ENCODE measurements at places on chromosomes 13 and 19.

DNA sequence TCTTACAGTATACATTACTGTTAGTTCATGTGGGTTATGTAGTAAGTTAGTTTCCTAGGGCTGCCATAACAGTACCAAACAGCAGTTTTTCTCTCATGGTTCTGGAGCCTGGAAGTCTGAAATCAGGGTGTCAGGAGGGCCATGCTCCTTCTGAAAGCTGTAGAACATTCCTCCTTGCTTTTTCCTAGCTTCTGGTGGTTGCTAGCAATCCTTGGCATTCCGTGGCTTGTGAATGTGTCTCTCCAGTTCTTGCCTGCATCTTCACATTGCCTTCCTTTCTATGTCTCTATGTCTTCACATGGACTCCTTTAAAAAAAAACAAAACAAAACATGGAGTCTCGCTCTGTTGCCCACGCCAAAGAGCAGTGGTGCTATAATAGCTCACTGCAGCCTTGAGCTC lies 95.4 kb downstream of the WDFY2 start:
- no peak for DNase-seq

DNA sequence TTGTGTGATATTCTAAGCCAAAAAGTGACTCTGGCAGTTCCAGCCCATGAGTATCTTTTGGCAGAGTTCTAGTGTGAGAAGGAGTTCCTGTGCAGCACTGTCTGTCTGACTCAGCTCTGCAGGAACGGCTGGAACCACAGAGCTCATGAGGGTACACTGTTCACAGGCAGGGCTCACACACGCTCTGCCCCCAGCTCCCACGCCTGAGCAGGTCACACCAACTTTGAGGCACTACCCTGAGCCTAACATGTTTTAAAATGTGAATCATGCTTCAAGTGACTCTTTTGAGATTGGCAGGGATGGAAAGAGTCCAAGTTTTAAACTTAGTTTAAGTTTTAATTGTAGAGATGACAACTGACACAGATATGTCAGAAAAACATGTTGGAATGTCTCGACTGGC lies 1203.3 kb downstream of the UQCRFS1 start:
- no peak for DNase-seq

DNA sequence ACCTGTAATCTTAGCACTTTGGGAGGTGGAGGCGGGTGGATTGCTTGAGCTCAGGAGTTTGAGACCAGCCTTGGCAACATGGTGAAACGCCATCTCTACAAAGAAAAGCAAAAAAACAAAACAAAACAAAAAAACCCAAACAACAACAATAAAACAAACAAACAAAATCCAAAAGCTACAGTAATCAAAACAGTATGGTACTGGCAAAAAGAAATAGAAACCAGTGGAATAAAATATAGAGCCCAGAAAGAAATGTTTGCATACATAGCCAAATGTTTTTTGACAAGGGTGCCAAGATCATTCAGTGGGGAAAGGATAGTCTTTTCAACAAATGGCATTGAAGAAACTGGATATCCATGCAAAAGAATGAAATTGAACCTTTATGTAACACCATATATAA lies 11.5 kb downstream of the CEACAM1 start:
- DNase-seq, result no peak

DNA sequence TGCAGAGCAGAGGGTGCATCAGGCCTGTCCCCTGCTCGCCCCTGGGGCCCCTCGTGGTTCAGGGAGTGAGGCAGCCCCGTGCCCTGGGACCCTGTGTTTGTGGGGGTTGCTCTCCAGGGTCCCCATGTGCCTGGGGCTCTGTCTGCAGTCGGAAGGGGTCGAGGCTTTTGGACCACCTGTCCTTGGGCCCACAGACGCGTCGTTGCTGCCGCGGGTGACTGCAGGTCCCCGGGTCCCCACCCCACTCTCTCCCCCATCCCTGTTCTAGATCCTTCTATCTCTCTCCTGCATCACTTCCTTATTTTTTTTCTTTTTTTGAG lies 1.9 kb downstream of the PCSK4 start:
- peak; percentile 59 for DNase-seq

GRCh38 chr19:58328999-58329398 lies 2.2 kb downstream of the ZSCAN22 start:
- peak; percentile 42 for DNase-seq

DNA sequence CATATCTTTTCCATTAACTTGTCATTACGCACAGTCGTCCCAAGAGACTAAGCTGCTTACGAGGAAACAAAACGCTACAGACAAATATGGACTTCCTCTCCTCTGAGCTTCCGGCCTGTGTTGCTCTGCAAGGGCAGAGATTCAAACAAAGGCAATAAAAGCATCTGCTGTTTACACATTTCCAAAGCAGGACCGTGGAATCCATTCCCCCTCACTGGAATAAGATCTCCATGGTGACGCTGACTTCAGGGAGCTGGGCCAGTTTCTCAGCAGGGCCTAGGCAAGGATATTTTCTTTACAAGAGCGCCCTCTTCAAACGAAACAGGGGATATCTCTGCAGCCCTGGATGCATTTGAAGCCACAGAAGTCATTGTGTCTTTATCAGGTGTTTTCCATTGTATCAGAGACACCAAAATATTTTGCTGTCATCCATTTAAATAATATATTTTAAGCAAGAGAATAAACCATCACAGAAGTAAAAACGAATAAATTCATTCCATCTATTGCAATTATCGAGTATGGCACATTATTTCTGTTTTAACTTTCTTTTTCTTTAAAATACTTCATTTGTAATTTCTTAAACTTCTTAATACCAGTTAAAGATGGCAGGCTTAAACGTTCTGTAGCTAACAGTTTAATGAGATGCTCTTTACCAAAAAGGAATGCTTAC lies 177.5 kb downstream of the DCLK1 start:
- DNase-seq, result no peak

DNA sequence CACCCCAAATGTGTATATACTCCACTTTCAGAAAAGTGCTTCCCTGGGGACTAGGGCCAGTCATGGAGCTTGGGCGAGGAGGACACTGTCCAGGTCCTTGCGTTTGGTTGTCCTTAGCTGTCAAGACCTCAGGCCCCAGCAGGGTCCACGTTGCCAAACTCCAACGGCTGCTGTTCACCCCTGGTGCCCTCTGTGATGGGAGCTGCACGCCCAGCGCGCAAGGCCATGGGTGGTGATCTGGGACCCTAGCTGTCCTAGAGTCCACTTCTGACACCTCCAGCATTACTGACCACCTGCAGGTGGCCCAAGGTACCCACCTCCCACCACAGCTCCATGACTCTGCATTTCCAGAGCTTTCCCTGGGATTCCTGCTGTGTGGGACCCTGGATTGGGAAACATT lies 4.0 kb downstream of the LRP3 start:
- DNase-seq, result no peak

GRCh38 chr13:101576455-101576854 lies 124.0 kb downstream of the ITGBL1 start:
- DNase-seq, result no peak

DNA sequence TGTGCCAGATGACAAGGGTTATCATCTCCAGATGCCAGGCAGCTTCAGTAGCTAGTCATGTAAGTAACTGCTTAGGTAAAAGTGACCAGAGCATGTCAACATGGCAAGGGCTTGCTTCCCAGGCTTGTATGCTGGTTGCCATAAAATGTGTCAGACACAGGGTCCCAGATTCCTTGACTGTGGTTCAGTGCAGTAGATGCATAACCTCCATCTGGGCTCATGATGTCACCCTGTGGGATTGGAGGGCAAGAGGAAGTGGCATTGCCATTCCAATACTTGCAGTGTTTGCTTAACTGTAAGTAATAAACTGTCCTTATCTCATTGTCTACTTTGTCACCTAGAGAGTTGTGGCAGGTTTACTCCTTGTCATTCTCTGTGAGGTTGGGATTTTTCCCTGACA lies 226.8 kb downstream of the PCDH17 start:
- peak; percentile 83 for DNase-seq

DNA sequence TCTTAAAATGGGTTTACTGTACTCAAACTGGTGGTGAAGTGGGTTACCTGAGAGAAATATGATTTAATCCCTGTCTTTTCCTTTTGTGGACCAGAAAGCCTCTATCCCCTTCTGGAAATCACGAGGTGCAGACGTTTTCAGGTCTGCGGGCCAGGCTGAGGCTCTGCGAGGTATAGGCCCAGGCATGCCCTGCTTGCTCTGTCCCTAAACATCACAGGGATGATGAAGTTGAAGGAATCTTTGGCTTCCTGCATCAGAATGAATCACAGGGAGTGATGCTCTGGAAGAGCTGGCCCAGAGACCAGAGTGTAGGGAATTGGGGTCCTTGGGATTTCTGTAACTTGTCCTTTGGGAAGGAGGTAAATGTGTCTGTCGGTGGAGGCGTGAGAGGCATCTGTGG lies 18.4 kb upstream of the CHST8 start:
- no peak for DNase-seq

DNA sequence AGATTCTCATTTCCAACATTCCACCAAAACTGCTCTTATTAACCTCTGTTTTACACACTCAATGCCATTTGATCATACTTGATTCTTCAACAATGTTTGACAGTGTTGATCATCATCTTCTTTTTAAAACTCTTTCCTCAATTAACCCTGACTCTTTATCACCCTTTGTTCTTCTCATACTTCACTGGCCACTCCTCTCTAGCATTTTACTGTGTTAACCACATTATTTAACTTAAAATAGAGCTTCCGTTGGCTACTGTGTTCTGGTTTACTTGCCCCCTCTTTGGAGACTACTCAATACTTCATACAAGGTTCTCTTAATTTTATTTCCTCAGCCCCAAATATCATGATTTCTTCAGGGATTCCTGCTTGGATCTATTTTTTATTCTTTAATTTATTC lies 121.1 kb upstream of the SPRY2 start:
- DNase-seq, result peak; percentile 42

- no peak for DNase-seq
Measured at GRCh38 chr19:15118248-15118647, 11.0 kb downstream of the SYDE1 start.

- no peak for DNase-seq
Measured at GRCh38 chr19:40213251-40213829, 4.8 kb downstream of the TTC9B start.

DNA sequence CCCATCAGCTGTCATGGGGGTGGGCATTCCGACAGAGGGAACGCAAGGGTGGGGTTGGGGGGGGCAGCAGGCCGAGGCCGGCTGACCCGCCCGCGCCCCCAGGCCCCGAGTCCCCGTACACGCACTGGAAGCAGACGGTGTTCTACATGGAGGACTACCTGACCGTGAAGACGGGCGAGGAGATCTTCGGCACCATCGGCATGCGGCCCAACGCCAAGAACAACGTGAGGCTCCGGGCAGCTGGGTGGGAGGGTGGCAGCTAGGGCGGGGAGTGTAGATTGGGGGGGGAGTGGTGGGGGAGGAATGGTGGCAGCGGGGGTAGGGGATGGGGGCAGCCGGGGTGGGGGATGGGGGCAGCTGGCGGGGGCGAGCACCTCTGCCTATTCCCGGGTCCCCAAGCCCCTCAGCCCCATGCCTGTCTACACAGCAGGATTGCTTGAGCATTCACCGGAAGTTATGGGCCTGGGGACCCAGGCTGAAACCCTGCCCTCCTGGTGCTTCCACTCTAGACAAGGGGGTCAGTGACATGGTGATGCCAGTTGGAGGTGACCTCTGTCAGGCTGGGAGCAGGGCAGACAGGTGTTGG lies 2.8 kb upstream of the ADM5 start:
- no peak for DNase-seq

DNA sequence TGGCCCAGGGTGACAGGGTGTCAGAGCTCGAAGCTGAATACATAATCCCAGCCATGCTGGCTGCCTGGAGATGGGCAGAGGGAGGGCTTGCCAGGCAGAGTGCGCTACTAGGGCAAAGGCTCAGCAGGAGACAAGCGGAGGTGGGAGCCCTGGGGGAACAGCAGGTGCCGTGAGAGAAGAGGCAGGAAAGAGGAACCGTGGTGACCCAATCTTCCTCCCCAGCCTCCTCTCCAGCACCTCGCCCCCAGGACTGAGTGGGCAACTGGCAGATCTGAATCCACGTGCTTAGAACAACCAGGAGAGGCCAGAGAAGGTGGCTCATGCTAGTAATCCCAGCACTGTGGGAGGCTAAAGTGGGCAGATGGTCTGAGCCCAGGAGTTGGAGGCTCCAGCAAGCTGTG lies 11.0 kb upstream of the CCL25 start:
- DNase-seq, result peak; percentile 35

DNA sequence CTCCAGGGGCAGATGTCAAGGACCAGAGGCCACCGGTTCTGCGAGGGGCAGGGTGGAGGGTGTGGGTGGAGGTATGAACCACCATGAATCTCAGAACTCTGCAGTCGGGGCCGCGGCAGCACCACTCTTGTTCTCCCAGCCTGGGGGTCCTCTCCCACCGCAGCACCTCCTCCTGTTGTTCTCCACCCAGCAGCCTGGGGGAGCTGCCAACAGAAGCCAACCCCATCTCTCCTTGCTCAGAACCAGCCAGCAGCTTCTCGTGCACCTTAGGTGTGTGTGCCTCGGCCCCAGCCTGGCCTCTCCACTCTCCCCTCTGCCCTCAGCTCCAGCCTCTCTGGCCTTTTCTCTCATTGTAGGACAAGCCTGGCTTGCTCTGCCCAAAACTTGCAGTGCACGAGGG lies 31.9 kb upstream of the CCNE1 start:
- no peak for DNase-seq

- DNase-seq, result no peak
Measured at GRCh38 chr13:107466326-107467099, 748.8 kb downstream of the LIG4 start.

DNA sequence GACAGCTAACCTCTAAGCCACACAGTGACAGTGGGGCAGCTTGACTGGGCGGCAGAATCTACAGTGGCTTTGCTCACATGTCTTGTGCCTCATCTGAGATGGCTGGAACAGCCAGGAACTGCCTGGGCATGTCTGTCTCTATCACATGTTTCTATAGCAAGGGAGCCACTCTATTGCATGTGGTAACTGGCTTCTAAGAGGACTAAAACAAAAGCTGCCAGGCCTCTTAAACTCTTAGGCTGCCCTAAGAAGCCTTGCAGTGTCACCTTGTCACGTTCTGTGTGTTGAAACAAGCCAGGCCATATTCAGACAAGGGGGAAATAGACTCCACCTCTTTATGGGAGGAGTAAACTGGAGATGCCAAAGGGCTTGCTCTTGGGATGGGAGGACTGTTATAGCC lies 122.9 kb upstream of the MAB21L1 start:
- peak; percentile 48 for DNase-seq

DNA sequence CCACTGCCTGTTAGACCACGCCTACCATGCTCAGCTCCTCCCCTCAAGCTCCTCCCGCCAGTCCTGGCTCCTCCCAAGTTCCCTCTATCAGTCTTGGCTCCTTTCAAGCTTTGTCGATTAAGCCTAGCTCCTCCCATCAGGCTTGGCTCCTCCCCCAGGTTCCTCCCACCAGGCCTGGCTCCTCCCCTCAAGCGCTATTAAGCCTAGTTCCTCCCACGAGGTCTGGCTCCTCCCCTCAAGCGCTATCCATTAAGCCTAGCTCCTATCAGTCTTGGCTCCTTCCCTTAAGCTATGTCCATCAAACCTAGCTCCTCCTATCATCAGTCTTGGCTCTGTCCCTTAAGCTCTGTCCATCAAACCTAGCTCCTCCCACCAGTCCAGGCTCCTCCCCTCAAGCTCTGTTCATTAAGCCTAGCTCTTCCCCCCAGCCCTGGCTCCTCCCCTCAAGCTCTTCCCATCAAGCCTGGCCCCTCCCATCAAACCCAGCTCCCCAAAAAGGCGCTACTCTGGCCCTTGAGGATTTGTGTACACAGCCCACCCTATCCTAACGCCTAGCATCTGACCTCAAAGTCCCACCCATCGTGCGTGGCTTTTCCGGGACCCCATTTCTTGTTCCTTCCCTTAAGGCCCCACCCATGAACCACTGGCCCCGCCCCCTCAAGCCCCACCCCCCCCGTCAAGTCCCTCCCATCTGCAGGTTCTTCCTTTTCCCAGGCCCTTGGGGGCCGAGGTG lies 10.0 kb downstream of the CAMSAP3 start:
- DNase-seq, result peak; percentile 75
